ENCODE measurements at places on chromosomes 5 and 9.

- peak; percentile 13 for DNase-seq
Measured at GRCh38 chr5:171628633-171628974, 157.0 kb upstream of the SMIM23 start.

DNA sequence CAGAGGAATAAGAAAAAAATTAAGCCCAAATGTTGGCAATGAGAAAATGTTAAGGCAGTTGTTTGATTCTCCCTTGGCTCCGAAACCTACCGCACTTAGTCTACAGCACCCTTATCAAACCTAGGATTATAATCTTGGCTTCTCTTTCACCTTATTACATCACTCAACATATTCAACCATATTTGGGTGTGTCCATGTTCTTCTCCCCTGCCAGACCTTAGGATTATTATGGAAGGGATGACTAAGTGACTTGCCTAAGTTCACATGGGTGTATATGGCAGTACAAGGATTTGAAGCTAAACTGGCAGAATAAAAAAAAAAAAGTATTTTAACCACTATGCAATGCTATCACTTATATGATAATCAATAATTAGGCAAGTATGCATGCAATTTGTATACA, 76.4 kb downstream of the PLK2 start:
- DNase-seq, result no peak

DNA sequence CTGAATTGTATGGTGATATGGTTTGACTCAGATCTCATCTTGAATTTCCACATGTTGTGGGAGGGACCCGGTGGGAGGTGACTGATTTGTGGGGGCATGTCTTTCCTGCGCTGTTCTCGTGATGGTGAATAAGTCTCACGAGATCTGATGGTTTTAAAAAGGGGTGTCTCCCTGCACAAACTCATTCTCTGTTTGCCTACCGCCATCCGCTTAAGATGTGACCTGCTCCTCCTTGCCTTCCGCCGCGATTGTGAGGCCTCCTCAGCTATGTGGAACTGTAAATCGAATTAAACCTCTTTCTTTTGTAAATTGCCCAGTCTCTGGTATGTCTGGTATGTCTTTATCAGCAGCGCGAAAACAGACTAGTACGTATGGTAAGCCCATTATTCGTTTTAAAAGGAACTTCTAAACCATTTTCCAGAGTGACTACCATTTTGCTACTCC, 48.7 kb downstream of the SLC36A1 start:
- no peak for DNase-seq

- no peak for DNase-seq
Measured at GRCh38 chr5:108266242-108266641, 115.7 kb downstream of the FBXL17 start.

DNA sequence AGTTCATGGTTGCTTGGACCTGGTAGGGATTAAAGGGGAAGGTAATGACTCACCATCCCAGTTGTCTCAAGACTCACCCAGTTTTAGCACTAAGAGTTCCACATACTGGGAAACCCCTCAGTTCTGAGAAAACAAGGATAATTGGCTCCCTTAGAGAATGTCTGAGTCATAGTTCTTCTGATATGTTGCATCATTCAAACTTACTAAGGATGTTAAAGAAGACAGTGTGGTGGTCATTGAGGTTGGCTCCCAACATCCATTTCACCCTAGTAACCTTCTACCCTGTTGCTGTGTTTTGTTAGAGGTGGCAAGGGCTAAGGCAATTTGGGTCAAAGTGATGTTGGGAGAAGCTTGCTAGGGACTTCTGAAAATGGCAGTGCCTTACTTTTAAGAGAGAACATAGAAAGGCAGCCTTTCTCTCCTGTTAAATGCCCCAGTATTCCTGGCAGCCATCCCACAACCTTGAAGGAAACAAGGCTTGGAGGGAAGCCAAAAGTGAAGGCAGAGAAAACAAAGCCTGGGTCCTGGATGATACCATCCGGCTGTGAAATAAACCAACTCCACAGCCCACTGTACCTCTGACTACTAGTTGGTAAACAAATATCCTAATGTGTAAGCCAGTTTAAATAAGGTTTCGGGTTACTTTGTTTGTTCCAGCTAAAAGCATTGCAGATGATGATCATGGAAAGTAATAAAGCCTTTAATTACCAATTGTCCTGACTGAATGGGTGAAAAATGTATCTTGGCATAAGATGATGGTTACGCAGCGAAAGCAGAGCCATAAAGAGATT, 80.4 kb upstream of the ADAMTSL1 start:
- peak; percentile 71 for DNase-seq

GRCh38 chr5:170491479-170491878, 12.3 kb upstream of the KCNIP1 start:
- DNase-seq, result peak; percentile 90

DNA sequence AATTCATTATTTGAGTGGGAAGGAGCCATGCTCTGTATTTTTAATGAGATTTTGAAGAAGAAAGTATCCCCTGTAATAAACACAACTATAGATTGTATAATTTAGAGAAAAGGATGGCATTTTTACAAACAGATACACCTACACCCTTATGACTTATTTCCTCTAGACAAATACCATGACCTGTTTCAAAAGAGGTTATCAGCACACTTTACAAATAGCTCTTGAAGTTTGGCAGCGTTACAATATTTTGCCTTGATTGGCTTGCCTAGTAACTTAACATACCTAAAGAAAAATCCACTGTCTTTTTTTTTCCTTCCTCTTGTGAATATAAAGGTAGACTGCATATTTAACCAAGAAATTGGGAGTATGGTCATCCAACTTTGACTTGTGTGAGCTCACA, 28.5 kb upstream of the CETN3 start:
- peak; percentile 60 for DNase-seq

- no peak for DNase-seq
Measured at GRCh38 chr9:20384642-20385041, 237.7 kb downstream of the MLLT3 start.

- no peak for DNase-seq
Measured at GRCh38 chr5:140076788-140077187, 33.7 kb upstream of the NRG2 start.

DNA sequence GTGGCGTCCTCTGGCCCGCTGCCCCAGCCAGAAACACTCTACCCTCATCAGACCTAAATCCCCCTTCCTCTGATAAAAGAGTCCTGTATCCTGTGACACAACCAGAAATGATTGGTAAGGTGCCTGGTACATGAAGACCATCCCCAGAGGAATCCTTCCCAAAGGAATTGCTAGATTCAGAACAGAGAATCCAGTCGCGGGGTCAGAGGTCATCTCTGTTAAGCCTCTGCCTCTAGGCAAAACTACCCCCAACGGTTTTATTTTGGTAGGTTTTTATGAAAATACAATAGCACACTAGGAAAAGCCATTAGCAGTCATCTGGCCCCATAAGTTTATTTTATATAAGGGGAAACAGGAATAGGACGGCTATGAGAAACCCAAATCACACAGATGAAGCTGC, 102.4 kb upstream of the HAND1 start:
- no peak for DNase-seq

DNA sequence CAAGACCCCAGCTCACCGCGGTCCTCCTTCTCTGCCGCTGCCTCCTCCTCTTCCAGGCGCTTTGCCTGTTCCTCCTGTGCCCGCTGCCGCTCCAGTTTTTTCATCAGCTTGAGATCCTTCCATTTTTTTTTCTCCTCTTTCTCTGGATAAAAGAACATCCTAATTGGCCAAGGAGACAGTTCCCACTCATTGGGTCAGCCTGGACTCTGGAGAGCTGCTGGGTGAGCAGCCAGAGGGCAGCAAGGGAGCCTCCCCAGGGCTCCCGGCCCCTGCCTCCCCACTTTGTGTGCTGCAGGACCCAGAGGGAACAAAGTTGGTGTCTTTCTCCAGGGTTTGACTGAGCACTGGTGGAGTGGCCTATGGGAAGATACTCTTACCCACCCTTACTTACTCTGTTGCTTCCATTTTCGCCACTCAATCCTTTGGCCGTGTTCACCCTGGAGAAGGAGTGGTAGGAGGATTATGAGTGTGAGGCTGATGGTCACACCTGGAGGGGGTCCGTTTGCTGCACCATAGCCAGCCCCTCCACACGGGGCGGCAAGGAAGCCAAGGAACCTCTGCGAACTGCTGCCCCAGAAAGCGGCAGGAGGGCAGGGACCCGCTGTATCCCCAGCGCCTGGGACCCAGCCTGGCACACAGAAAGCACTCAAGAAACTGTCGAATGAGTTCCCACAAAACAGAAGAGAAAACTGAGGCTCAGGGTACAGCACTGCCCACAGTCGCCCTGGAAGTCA, 708 bp downstream of the SPOUT1 start:
- DNase-seq, result no peak

DNA sequence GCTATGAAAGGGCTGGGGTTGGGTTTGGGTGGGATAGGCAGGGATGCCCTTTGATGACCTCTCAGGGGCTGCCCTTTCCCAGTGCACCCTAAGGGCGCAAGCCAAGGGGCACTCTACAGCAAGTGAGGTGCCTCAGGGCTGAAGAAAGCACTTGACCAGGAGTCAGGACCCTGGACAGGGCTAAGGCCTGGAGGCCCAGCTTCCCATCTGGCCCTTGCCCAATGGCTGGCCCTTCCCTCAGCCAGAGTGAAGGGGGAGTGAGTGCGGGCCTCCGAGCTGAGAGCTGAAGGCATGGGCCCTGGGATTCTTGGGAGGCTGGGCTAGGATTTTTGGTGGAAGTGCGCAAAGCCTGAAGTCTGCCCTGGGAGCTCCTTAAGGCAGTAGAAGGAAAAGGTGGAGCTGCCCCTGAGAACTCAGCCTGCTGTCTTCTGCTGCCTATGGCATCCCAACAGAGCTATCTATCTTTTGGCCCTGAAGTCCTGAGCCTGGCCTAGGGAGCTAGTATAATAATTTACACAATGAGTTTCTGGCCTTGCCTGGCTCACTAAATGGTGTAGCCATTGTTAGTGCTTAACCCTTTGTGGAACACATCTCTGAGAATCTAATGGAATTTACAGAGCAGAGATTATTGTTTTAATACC, 16.4 kb downstream of the JADE2 start:
- peak; percentile 82 for DNase-seq

DNA sequence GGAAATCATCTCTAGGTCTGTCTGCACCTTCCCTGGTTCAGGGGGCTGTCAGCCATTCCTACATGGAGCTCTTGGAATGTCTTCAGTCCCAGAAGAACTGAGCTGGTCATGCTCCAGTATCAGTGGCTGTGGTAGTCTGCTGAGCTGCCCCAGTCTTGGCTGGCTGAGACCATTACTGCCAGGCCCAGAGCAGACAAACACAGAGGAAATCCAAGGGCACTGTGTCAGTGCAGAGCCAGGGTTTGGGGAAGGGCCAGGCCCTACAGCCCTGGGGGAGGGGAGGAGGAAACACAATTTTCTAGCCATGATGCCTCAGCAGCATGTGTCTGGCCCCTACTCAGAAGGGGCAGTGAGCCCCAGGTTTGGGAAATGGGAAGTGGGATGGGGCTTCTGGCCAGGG, 58.4 kb downstream of the ARHGEF37 start:
- DNase-seq, result no peak

DNA sequence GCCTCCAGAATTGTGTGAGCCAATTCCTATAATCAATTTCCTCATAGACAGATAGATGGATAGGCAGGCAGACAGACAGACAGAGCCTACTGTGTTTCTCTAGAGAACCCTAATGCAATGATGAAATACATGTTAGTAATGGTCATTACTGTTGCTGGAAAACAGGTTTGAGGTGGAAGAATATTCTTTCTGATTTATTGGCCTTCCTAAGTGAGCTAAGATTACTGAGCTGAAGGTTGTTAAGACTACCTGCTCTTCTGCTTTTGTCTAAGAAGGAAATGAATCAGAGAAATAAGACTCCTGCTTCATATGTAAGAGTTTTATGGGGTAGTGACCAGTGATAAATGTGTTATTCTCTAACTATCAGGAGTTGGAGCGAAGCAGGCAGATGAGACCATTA, 219.9 kb downstream of the ELAVL2 start:
- no peak for DNase-seq

- DNase-seq, result peak; percentile 44
Measured at GRCh38 chr5:36494841-36495601, 111.4 kb upstream of the SLC1A3 start.

DNA sequence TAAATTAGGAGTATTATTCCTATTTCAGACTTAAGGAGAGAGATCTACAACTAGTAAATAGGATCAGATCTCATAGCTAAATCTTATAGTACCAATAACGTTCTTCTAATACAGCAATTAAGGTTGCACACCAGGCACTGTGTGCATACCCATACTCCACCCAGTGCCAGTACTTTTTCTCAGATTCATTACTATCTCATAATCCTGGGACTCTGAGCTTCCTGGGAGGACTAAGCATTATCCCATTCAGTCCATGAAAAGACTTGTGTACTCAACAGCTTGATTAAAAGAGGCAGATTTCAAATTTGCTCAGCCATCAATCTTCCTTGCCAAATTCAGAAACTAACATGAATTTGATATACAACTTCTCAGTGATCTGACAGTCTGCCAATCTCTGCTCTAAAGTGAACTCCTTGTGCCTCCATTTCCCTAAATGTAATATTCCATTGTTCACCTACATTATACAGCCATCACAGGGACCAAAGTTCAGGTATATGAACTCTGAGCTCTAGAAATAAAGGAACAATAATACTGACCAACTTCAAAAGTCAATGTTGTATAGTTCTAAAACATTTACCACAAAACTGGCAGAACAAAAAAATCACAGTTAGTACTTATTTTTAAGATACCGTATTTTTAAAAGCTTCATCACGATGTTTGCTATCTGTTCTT, 7.2 kb downstream of the STRBP start:
- DNase-seq, result no peak

- DNase-seq, result peak; percentile 80
Measured at GRCh38 chr5:91556-92263, at the start of gene PLEKHG4B. Gene PLEKHG4B (plus strand): TSS chr5:92168. CDS start chr5:92232, 64 bp downstream.

- peak; percentile 84 for DNase-seq
Measured at GRCh38 chr5:68950125-68950524, 143.7 kb upstream of the SLC30A5 start.

- peak; percentile 88 for DNase-seq
Measured at GRCh38 chr9:114233491-114234185, 78.3 kb downstream of the COL27A1 start.

- DNase-seq, result no peak
Measured at GRCh38 chr5:74422671-74423070, 217.9 kb downstream of the ENC1 start.

DNA sequence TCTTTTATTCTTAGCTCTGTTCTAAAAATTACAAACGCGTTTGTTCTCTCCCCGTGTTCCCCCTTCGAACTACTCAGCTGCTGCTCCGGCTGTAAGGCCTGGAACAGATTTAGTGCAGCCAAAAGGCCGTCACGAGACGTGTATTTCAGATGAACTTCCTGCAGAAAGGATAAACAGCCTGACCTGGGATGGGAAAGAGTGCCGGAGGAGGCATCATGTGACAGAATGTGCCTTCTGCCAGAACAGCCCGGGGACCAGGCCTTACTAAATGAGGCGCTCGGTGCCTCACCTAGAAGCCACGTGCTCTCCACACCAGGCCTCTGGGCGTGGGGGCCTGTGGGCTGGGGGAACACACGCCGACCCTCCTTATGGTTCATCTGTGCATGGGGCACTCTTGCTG, 94.7 kb downstream of the PPARGC1B start:
- DNase-seq, result peak; percentile 75
